ENCODE measurements at places on chromosomes 16 and 17. TPM values are rescaled to one million over a fixed set of nuclear protein-coding genes. Genes with fewer than 3 reads are reported as not detected.

GRCh38 chr17:38600416-38600815 is 5.3 kb downstream of the SRCIN1 start:
- no peak for ATAC-seq

DNA sequence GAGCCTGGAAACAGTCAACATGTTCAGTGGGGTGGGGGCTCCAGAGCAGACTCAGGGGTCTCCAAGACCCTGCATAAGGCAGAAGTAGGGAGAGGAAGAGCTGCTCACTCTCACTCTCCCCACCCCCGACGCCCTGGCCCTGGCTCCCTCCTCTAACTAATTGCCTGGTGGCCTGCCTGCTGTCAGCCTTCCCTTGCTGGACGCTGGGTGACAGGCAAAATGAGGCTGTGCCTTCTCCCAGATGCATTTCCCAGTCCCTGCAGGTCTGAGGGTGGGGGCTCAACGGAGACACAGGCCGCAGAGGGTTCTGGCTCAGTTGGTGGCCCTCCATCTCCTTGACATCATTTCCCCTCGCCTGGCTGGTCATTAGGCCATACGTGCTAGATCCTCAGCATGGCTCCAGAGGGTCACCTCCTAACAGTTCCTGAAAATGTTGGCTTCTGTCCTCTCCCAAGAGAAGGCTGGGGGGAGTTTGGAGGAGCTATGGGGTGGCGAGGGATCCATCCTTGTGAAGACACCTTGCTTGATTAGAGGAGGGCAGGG is 1.4 kb downstream of the FMNL1 start:
- no peak for ATAC-seq

The GNG13 gene
- 0.46 TPM for total RNA-seq

- ATAC-seq: peak; percentile 86
These were observed 19.7 kb upstream of the LRRC37A3 start for GRCh38 chr17:64938925-64939474.

The TPSD1 gene
- total RNA-seq: 0.14 TPM

- ATAC-seq: no peak
These were observed 1.0 kb downstream of the FOXJ1 start for GRCh38 chr17:76139801-76140660.

Data from motor neuron (in vitro differentiated cells).